Thoracic aorta (tissue), 2 donors: ENCODE measurements at places on chromosomes 3 and 15.

GRCh38 chr3:89059211-89059925 lies 48.1 kb upstream of the EPHA3 start:
- no peak for DNase-seq

DNA sequence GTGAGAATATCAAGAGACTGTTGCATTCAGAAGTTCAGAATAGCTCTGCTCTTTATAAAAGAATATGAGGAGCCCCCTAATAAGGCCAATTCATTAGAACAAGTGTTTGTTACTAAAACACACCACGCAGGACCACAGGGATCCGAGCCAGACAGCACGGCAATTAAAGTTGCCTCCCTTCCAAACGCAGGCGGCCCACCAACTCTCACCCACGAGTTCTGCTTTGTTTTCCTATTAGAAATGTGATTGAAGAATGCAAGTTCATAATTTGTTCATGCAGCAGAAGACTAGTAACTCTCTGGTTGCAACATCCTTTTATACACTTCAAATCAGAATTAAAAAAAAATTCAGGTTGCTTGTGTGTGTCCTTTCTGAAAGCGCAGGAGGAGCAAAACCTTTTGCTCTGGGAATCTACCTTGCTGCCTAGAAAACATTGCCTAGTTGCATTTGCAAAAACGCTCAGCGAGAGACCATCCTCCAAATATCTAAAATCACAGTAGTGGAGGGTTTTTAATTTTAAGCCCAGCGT lies 1044.1 kb upstream of the NR2F2 start:
- DNase-seq = no peak

- no peak for DNase-seq
Measured at GRCh38 chr15:58951388-58952007, 18.0 kb upstream of the SLTM start.

- DNase-seq = no peak
Measured at GRCh38 chr3:141900343-141900742, 23.9 kb downstream of the ATP1B3 start.

DNA sequence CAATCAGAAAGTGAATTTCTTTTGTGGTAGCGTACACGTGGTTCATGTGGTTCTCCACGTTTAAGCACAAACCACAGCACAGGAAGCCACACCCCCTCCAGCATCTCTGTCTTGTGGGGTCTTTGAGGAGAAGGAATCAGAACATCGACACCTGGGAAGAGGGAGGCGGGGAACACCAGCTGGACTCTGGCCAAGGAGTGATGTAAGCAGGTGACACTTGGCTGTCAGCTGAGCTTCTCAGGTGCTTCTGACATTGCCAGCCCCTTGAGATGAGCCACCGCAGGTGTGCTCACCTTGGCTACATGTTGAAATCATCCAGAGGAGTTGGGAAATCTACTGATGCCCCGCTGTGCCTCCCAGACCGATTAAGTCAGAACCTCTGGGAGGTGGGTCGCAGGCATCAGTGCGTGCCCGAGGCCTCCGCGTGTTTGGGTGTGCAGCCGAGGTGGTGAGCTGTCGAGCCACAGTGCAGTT lies 85.0 kb downstream of the FAM81A start:
- DNase-seq = no peak

- DNase-seq = no peak
Measured at GRCh38 chr3:48990636-48991469, 812 bp downstream of the P4HTM start.

DNA sequence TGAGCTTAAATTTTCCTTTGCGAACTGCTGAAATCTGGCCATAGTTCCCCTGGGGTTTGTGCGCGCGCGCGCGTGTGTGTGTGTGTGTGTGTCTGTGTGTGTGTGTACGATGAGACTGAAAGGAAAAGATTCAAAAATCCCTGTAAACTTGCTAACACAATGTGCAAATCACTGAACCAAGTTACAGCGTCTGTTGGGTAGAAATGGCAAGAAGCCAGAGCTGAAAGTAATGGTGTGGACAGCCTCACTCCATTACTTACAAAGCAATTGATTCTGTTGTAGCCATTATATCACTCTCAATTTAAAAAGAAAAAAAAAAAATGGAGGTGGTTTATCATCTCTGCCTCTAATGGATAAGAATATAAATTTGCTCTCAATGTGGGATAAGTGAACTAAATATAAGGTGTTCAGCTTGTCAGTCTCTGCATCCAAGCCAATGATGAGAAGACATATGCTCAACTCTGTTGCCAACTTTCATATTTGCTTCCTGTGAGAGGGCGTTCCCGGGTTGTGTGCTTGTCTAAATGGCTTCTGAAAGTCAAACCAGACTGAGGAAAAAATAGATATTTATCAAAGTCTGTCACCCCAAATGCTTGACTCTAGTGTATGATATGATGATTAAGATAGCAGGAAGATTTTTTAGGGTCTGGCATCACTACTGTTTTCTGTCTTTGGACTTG lies 422.2 kb downstream of the ZNF385D start:
- no peak for DNase-seq
